Tongue (tissue), 3 donors: ENCODE measurements at places on chromosomes 3 and 15.

DNA sequence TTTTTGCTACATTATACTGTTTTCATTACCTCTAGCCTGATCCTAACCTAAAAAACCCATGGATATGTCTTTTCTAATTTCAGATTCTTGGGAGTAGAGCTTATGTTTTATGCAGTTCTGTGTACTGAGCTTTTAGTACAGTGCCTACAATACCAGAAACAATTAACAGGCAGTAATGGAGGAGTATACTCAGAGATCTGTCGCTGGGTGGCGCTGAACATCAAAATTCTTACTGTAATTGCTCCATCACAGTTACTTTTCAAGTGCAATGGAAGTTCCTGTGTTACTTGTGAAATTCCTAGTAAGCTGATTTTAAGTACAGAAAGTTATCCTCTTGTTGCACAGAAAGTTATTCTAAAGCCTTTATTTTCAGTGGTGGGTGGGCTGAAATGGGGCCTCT is 66.9 kb downstream of the RNF13 start:
- peak; percentile 77 for DNase-seq

DNA sequence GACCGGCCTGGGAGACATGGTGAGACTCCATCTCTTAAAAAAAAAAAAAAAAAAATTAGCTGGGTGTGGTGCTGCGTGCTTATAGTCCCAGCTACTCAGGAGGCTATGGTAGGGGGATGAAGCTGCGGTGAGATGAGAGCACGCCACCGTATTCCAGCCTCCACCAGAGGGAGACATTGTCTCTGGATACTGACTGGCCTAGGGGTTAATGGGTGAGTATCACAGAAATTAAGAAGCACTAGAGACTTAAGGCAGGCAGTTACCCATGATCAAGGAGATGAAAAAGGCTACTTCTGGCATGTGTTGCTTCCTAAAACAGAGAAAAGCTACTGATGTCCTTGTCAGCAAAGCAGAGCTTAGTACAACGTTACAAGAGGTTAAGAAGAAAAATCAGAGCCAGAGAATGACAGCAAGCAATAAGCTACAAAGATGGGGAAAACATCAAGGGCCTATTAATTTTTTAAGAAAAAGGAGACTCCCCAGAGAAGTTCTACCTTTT is 8.6 kb downstream of the TFRC start:
- peak; percentile 88 for DNase-seq

DNA sequence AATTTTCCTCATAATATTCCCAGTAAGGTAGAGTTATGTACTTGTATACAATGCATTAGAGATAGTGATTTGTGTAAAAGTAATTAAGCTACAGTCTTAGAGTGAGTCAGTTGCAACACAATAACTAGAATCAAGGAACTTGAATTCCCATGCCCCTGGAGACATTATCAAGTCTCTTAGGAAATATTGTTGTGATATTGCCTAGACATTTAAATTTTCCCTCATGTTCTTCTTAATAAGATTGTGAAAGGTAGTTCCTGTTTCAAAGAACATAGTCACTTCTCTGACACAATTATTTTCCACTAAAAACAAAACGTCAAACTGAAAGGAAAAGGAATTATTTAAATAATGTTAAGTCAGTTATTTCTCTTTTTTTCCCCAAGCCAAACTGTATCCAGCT is 13.0 kb upstream of the ATP1B3 start:
- DNase-seq: no peak

DNA sequence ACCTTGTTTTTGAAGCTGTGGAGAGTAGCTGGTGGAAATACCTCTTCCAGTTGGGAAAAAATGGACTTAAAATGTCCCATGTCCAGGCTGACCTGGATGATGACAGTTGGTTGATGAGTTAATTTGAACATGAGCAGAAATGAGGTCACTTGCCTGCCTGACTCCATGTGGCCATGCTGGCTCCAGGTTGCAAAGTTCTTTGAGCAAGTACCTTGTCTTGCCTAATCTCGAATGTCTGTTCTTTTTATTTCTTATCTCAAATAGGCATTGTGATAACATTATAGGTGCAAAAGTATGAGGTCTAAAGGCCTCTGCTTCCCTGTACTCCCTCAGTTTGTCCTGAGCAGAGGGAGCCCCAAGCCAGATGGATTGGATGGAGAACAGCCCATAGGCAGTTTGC is 9.0 kb downstream of the MAPKBP1 start:
- no peak for DNase-seq

DNA sequence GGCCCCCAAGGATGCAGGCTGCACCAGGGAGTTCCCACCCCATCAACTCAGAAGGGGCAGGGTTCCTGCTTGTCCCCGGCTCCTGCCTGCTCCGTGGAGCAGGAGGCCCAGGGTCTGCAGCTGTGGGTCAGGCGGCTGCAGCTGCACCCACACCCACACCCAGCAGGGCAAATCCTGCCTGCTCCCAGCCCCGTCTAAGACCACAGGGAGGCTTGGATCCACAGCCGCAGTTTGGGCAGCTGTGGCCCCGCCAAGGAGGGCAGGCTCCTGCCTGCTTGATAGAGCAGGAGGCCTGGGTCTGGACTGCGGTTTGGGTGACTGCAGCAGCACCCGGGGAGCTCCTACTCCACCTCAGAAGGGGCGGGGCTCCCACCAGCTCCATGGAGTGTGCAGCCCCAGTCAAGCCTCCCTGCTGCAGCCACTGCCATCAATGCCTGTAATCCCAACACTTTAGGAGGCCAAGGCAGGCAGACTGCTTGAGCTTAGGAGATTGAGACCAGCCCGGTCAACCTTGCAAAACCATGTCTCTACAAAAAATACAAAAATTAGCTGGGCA is 163.6 kb downstream of the OSBPL10 start:
- DNase-seq: no peak

DNA sequence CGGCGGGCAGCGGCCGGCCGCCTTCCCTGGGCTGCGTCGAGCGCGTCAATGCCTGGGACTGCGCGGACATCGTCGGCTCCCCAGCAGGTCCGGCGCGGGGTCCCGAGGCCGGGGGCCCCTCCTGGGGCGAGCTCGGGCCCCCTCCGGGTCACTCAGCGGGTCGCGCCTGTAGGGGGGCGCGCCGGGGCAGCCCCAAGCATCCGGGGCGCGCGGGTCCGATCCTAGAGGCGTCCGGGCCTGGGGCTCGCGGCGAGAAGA is 725 bp downstream of the TLE3 start:
- DNase-seq: no peak

- DNase-seq: no peak
Observed at GRCh38 chr3:187932530-187932929, 187.3 kb upstream of the BCL6 start.

GRCh38 chr3:187744169-187745151 is 808 bp downstream of the BCL6 start:
- DNase-seq: peak; percentile 89

GRCh38 chr3:27699067-27699466 is 23.1 kb downstream of the EOMES start:
- DNase-seq: no peak

GRCh38 chr3:179451265-179452175 is at the start of gene GNB4:
Gene GNB4, minus strand, starts transcription at chr3:179451470. Its CDS starts 25,270 bp downstream, at chr3:179426200.
- peak; percentile 95 for DNase-seq

DNA sequence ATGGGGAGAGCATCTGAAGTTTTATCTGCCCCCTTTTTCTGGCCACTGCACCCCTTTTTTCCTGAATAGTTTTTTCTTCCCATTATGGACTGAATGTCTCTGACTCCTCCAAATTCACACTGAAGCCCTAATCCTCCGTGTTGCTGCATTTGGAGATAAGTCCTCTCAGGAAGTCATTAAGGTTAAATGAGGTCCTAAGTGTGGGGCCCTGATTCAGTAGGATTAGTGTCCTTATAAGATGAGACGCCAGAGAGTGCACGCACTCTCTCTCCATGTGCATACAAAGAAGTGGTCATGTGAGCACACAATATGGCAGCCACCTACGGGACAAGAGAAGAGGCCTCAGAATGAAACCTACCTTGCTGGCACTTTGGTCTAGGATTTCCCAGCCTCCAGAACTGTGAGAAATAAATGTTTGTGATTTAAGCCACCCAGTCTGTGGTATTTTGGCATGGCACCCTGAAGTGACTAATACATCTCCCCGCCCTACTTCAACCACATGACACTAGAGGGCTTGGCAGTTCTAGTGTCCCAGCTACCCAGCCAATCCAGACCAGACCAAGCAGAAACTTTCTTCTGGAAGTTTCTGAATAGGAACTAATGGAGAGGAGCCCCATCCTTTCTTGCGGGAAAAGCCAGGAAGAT is 191.3 kb downstream of the PDE8A start:
- no peak for DNase-seq

DNA sequence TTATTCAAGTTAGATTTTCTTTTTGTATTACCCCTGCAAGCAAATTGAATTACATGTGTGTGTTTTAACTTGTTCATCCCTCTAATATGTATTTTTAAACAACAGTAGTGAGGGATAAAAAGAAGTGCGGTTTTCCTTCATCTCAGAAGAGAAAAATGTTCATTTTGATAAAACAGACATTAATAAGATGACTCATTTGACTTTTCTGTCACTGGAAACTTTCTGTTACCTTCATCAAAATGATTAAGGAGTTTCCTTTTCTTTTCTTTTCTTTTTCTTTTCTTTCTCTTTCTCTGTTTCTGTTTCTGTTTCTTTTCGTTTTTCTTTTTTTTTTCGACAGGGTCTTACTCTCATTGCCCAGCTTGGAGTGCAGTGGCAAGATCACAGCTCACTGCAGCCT is 53.0 kb downstream of the ECT2 start:
- no peak for DNase-seq

- DNase-seq: no peak
Observed at GRCh38 chr3:8665407-8665896, 20.9 kb upstream of the SSUH2 start.

- DNase-seq: no peak
Observed at GRCh38 chr15:48547286-48547685, 98.2 kb downstream of the FBN1 start.

DNA sequence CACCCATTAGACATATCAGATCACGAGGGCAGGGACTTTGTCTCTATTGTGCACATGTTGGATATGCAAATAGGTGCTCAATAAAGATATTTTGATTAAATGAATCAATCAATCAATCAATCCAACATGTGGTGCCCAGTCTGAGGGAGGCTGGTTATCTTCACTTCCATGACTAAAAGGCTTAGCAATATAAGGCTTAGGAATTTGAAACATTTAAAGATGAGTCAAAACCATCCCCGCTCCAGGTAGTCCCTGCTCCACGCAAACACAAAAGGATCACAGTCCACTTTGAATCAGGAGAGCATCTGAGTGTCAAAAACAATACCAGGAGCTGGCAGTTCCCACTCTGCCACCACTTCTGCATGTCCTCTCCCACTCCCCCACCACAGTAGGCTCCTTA is 25.8 kb upstream of the PRICKLE2 start:
- no peak for DNase-seq

DNA sequence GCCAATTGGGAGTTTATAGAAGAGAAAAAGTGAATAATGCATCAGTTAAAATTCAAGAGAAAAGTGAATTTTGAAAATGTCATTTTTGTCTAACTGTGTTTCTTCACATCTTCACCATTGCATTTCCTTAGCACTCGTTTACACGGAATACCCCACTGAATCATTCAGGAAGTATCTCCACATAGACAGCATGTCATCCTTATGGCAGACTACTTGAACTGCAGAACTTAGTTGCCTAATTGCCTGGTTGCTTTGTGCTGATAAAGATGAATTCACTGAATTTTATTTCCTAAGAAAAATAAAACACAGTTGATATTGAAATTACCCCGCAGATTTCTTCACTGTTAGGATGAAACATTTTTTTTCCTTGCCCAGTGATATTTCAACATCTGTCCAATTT is 627.1 kb downstream of the ROBO1 start:
- no peak for DNase-seq

DNA sequence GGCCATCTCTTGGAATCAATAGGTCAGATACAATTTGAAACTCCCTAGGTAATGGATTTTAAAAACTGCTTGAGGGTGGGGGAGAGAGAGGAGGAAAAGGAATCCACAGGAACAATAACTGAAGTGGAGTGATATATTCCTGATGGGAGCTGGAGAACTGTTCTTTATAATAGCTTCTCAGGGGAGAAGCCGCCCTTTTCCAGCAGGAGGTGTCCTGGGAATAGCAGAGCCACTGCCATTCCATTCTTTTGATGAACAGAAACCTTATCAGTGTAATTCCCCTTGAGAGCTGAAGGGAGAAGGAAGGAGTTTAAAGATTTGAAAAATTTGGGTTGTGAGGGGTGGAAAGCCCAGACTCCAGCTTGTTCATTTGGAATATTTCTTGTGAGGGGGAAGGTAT is 504.9 kb upstream of the DPH6 start:
- DNase-seq: no peak

DNA sequence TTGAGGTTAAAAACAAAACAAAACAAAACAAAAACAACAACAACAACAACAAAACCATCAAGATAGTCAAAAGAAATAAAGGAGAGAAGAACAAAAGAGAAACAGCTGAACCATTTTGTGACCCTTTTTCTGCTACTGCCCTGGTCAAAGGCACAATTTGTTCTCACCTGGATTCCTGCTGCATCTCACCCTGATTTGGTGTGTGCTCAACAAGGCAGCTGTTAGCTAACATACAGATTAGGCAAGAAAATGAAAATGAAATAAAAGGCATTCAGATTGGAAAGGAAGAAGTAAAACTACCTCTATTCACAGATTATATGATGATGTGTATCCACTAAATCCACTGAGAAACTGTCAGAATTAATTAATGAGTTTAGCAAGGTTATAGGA is 28.7 kb upstream of the XIRP1 start:
- DNase-seq: no peak

DNA sequence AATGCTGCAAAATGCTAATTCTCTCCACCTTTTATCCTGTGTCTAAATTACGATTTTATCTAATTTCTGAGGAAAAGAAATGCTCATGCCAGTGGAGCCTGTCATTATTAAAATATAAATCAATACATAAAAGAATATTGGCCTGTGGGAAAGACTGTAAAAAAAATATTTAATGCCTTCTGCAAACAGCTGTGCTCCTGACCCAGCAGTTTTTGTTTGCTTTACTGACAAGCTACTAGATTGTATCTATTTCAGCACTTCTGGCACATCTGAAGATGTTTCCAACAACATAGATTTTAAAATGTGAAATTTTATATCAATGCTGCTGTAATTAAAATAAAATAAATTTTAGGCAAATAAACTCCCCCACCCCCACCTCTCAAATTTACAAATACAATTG is 493.6 kb upstream of the AGTR1 start:
- no peak for DNase-seq

GRCh38 chr3:59563966-59564365 is 514.1 kb upstream of the CFAP20DC start:
- no peak for DNase-seq

- DNase-seq: no peak
Observed at GRCh38 chr3:171974986-171975837, 64.2 kb upstream of the FNDC3B start.

DNA sequence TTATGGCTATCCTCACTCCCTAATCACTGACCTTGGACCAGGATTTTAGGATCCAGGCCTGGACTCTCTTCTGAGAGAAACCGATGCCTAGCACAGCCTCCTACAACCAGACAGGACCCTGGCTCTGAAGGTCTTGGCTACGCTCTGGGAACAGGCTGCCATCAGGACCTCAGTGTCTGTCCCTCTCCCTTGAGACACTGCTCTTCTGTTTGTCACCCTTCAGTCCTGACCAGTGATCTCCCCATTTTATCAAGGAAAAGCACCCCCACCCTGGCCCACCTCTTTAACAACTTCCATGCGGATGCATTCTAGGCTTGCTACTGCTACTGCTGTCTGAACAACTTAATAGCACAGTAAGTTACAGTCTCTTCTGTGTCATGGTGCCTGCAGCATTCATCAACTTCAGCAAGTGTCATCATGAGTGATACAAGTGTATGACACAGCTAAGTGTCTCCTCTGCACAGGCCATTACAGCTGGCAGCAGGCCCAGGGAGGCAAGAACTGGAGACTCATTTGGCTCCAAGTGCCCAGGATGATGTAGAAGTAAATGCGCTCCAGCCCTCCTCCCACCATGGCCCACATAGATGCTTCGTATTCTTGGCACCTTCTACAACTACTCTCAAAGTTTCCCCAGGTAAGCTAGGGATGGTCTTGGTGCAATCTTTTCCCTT is 302.4 kb downstream of the EPHB1 start:
- DNase-seq: no peak
